ENCODE measurements at places on chromosomes 2 and 18.
A peak's percentile ranks its signal among the peaks of the same experiment; 100 is the strongest.

- DNase-seq = no peak
Measured at GRCh38 chr2:207046724-207047123, 107.4 kb downstream of the CPO start.

DNA sequence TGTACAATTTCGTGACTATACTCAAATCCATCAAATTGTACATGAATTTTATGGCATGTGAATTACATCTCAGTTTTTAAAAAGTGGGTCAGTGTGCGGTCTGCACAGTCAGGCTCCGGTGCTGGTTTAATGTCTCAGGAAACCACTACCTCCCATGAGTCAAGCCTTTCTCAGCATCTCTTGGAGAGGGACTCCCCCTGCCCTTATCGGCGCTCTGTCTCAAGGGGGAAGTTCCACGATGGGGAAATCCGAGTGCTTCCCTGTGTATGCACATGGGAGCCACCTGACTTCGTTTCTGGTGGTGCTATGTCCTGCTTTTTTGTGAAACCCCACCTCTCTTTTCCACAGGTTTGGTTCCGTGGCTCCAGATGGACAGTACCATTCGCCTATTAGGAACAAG is 72.5 kb downstream of the ACOXL start:
- no peak for DNase-seq

DNA sequence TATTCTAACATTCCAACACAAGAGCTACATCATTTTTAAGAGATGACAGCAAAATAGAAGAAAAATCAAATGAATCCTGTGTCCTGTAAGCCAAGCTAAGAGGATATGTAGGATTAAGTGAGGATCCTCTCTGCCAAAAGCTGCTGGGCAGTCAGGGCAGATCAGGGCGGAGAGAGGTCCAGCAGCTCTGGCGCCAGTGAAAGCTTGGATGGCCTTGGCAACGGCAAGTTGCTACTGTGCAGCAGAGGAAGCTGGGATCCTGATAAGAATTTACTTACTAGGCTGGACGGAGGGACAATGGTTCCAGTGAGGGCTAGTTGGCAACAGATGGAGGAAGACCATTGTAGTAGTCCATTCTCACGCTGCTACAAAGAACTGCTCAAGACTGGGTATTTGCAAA is 391.5 kb downstream of the XIRP2 start:
- DNase-seq = no peak

- DNase-seq = no peak
Measured at GRCh38 chr2:145157036-145157675, 637.2 kb upstream of the ZEB2 start.

DNA sequence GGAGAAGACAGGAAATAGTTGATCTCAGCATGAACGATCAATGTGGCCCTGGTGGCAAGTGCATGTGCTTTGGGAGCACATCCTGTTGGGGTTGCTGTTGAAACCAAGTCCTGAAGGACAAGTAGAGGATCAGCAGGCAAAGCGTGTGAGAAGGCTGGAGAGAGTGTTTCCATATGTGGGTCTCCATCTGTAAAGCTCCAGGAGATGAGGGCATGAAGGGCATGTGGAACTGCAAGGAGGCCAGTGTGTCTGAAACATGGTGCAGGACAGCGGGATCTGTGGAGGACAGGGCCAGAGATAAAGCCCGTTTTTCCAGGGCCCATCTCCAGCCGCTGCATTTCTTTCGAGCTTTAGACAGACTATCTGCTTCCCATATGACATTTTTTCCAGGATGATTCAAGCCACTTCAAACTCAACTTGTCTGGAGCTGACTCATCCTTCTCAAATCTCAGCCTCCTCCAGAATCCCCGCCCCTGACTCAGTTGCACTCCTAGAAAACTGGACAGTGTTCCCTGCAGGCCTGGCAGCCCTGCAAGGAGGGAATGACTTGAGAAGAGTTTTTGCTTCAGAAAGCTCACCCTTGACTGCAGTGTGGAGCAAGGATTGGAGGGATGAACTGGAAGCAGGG is 226.1 kb downstream of the VAPA start:
- no peak for DNase-seq

DNA sequence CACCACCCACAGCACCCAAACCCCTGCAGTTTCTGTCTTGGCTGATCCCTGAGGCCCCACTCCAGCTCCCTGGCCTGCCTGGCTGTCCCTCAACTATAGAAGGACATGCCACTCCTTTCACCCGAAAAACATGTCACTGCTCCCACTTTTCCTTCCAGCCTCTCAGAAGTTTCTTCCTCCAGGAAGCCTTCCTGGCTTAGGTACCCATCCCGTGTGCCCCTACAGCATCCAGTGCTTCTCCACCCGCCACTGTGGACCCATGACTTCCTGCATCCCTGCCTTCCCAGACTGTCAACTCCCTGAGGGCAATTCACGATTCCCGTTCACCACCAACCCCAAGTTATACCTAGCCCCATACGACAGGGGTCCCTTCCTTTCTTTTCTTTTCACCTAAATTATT is 21.5 kb downstream of the ARID5A start:
- no peak for DNase-seq

GRCh38 chr2:72984172-72984671 is 66.9 kb downstream of the EMX1 start:
- no peak for DNase-seq

GRCh38 chr18:12701161-12701560 is 1.4 kb downstream of the CEP76 start:
- no peak for DNase-seq

DNA sequence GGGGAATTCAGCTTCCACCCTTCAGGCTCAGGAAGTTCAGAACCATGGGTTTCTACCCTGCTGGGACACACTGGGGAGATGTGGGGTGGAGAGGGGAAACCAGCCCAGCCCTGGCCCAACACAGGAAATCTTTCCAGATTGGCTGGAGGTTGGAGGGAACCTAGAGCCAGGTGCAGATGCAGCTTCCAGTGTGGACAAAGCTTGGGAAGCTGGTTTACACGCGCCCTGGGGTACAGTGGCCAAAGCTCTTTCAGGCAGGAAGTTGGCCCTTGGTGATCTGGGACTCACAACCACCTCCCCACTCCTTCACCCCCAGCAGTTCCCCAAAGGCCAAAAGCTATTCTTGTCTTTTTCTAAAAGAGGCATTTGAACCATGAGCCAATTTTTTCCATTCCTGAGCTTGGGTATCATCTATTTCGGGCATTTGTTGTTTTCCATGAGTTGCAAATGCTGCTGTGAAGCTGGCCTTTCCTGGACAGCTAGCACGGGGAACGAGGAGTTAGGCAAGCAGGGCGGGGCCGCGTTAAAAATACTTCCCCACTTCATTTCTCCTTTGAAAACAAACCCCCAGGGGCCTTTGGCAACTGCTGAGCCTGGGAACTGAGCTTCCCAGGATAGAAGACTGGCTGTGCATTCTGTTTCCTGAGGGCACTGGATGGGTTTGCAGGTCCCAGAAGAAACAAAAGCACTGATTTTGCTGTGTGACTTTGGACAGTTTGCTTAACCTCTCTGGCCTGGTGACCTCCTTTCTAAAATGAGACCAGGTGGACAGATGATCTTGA is 3.1 kb upstream of the ARID5A start:
- peak; percentile 87 for DNase-seq

DNA sequence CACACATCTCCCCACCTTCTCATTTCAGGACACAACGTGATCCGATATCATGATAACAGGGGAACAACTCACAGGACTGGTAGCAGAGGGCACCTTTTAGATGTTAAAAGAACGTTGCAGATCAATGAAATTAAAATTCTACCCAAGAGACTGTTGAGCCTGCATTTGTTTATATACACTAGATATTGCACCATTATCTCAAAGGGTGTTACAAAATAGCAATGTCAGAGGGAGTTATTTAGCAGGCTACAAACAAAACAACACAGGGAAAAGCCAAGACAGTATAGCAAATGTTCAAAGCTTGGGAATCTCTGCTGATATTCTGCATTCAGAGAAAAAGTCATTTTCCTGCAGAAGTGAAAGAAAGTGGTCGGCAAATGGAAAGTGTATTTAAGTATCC is 139.5 kb downstream of the MYO5B start:
- DNase-seq = no peak

GRCh38 chr2:41647468-41648050 is 400.3 kb upstream of the PKDCC start:
- DNase-seq = no peak

DNA sequence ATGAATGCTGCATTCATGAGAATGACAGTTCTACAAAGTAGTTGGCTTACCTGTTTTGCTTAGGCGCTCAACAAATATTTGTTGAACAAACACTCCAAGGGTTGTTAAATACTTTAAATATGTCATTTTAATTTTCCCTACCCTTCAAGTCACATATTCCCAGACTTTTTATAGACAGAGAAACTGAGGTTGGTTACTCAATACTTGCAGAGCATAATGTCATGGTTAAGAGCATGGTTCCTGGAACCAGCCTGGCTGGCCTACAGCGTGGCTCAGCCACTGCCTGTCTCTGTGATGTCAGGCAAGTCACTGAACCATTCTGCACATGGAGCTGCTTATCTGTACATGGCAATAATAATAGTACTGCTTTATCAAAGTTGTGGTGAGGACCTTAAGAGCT is 120.0 kb upstream of the STK17B start:
- DNase-seq = no peak

GRCh38 chr2:202133909-202134265 is 60.8 kb downstream of the KIAA2012 start:
- no peak for DNase-seq

DNA sequence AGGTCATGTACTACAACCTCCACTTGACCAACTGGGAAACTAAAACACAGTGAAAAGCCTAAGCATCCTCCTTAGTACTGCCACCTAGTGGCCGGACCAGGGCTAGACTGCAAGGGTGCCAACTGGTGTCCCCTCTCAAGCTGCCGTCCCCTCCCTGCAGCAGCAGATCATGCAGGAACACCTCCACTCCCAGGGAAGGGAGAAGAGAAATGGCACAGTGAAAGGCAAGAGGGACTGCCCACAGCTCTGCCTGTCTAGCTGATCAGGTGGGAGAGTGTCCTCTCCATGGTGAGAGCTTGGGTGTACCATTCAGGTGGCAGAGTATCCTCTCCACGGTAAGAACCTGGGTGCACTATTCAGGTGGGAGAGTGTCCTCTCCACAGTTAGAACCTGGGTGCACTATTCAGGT is 78.1 kb downstream of the AAK1 start:
- peak; percentile 45 for DNase-seq

- DNase-seq = no peak
Measured at GRCh38 chr2:11977766-11978524, 231.5 kb downstream of the LPIN1 start.

DNA sequence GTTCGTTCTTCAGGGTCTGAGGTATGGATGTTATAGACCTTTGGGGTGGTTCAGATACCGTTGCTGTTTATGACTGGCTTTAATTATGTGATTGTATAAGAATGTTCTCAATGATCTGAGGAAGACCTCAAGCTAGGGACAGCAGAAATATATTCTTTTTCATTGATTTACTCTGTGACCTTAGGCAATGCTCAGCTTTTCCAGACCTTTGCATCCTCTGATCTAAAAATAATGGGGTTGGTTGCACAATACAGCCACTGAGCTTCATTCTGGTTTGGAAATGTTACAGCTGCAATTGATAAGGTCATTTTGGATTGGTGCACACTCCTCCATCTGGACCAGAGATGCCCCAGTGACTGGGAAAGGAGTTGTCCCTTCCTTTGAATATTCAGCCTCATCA is 17.2 kb upstream of the CABYR start:
- no peak for DNase-seq

GRCh38 chr2:69975136-69975852 is 13.9 kb upstream of the ASPRV1 start:
- DNase-seq = no peak

GRCh38 chr2:226136739-226137138 is 662.9 kb downstream of the IRS1 start:
- DNase-seq = peak; percentile 23

DNA sequence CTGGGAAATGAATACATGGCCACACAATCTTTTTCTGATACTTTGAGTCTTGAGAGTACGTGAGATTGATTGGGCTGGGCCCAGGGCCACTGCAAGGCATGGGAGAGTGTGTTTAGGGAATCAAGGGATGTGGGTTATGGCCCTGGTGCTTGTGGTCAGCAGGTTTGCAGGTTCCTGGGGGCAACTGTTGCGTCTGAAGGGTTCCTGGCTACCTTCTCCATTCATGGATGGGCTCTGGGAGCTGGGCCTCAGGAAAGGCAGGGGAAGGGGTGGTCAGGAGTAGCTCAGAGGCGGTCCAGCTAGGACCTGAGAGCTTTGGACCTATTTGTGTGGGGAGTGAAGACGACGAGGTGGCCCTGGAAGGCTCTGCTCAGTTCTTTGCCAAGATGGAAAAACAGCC is 8.4 kb upstream of the ZAP70 start:
- no peak for DNase-seq

DNA sequence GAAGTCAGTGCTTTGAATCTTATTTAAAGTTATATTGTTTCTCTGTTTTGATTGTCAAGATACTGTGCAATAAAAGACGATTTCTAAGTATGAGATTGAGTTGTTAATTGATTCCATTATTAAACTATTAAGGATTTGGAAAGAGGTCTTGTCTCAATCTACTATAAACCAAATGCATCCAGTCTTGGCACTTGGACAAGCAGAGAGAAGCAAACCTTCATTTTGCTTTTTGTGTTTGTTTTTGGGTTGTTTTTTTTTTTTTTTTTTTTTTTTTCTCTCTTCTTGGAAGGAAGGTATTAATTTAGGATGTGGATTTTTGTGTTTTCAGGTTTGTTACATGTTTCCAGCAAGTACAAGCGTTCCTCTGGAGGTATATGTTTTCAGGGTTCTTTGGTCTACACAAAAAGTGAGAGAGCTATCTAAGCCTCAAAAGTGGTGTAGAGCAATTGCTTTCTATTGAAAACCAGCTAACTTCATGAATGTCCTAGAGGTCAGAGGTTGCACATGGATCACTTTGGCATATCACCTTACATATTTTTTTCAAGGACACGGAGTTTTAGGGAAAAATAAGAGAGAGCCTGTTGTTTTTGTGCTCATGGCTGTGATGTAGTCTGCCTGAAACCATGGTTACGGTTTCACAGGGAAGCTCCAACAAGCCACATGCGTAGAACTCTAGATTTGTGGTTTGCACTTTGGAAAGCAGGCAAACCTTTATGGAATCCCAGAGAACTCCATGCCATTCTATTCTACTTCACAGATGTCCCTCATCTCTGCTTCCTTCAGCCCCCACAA is 1.8 kb downstream of the PRKCE start:
- no peak for DNase-seq
